ENCODE measurements at places on chromosomes 11 and 22. TPM values are rescaled to one million over a fixed set of nuclear protein-coding genes. Genes with fewer than 3 reads are reported as not detected.

GRCh38 chr22:23542933-23543332 is 37.2 kb downstream of the IGLL1 start:
- DNase-seq, result no peak

The LRRC10B gene
- 1.1 TPM for total RNA-seq

The OR52E8 gene
- not detected for total RNA-seq

GRCh38 chr11:78131956-78132355 is 7.5 kb downstream of the ALG8 start:
- no peak for DNase-seq

DNA sequence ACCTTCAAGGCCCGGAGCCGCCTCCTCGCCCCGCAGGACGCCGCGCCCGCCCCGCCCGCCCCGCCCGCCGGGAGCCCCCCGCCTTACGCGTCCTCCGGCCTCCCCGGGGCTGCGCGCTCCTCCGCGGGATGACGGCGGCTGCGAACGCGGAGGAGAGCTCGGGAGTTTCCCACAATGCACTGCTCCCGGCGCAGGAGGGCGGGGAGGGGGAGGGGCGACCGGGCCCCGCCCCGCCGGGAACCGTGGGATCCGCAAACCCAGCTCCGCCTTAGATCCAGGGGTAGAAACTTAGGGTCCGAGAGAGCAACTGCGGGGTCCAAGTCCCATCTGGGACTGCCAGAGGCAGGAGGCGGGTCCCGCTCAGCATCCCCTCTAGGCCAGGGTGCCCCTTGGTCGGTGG is at the start of gene CEND1:
CEND1 (minus strand) TSS at position 148 of the 400 bp plus-strand sequence. CDS start 1,514 bp downstream, outside the sequence.
- DNase-seq, result no peak

The TSGA10IP gene
- total RNA-seq, result not detected

- no peak for DNase-seq
Observed at GRCh38 chr11:46475051-46475925, 83.7 kb upstream of the CHRM4 start.

GRCh38 chr11:6232899-6233298 is 1.5 kb downstream of the FHIP1B start:
- DNase-seq, result no peak

DNA sequence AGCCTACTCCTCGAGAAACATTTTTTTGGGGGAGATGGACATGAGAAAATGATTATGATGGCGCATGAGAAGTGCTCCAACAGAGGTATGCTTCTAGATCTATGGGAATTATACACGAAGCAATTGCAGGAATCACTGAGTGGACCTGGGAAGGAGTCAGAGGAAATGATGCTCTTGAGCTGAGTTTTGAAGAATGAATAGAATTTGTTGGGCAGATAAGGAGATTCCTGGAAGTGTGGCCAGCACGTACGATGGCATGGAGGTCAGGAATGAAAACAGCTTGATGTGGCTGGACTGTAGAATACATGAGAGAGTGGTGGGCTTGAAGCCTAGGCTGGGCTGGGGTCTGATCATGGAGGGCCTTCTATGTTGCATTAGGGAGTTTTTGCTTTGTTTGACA is 31.7 kb downstream of the ADAMTS15 start:
- DNase-seq, result no peak

GRCh38 chr11:43738600-43739409 is 58.3 kb downstream of the HSD17B12 start:
- DNase-seq, result no peak

- no peak for DNase-seq
Observed at GRCh38 chr11:66643745-66644437, 5.4 kb downstream of the RBM4 start.

The HORMAD2 gene
- total RNA-seq, result not detected

DNA sequence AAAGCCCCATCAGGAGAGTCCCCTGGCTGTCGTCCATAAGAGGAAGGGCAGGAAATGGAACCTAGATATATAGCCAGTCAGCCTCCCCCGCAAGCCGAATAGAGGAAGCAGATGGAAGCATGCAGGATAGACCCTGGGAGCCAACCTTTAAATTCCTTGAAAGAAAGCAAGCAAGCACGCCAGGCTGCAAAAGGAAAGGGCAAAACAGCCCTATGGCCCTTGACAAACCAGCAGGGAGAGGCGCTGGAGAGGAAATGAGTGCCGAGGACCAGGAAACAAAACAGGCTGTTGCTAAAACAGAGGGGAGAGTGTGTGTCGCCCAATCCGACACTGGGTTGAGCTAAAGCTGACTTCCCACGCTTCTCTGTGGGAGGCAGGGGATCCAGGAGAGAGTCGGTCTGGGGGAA is 203.5 kb upstream of the MTNR1B start:
- DNase-seq, result peak; percentile 60

All from right atrium auricular region (tissue), 2 donors.